Esophagus squamous epithelium (tissue), 5 donors: ENCODE measurements at places on chromosomes 1 and 21.

DNA sequence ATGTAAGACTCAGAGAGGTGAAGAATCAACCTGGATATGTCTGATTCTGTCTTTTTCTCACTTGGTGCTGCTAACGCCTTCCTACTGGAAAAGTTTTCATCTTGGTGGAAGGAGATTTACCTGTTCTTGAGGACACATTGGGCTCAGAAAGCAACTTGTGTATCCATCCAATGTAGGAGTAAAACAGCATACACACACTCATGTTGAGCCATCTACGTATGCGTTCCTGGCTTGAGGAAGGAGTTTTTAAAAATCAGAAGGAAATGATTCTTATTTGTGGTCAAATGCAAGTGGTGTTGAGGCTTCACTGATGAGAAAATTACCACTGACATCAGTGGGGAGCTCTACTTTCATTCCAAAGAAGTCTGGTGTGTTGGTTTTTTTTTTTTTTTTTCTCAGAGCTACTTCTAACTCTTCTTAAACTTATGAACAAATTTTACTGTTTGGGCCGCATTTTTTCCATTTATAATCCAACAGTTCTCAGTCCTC lies 25.6 kb downstream of the XCL2 start:
- DNase-seq, result no peak

DNA sequence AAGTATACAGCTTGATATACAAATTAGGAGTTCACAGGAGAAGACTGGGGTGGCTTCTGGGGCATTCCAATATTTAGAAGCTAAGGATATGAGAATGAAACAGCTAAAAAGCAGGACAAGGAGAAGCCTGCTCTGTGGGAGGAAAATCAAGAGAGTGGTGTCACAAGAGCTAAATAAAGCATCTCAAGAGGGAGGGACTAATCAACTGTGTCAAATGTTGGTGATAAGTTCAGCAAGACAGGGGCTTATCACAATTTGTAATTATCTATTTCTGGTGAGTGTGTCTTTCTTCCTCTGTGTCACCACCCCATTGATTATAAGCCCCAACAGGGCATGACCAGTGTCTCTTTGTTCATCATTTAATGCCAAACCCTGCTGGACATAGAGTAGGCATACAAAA lies 295.8 kb upstream of the DUSP10 start:
- no peak for DNase-seq

DNA sequence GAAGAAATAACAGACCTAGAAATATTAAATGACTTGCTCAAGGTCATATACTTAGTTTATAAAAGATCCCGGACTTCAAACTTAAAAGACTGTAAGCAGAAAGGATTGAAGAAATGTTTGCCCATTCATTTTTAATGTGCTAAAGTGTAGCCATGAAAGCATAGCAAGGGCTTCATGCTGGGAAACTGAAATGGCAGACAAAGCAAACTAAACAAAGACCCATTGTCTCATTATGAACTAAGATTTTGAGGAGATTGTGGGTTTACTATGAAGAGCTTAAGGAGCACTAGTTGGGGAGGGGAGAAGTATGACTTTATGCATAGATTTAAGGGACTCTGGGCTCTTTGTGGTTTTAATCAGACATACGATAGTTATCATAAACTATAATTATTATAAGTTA lies 26.3 kb downstream of the ADAMTS1 start:
- DNase-seq, result no peak

GRCh38 chr1:160971618-160972056 lies 17.0 kb upstream of the ITLN2 start:
- DNase-seq, result no peak

DNA sequence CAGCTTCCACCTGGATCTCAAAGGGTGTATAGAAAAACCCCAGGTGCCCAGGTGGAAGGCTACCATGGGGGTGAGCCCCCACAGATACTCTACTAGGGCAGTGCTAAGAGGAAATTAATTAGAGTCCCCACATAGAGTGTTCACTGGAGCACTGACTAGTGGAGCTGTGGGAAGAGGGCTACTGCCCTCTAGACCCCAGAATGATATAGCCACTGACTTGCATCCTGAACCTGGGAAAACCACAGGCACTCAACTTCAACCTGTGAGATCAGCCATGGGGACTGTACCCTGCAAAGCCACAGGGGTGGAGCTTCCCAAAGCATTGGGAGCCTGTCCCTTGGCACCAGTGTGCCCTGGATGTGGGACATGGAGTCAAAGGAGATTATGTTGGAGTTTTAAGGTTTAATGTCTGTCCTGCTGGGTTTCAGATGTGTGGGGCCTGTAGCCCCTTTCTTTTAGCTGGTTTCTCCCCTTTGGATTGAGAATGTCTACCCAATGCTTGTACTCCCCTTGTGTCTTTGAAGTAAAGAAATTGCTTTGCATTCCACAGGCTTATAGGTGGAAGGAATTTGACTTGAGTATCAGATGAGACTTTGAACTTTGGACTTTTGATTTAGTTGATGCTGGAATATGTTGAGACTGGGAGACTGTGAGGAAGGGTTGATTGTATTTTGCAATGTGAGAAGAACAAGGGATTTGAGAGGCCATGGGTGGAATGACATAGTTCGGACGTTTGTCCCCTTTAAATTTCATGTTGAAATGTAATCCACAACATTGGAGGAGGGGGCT lies 31.8 kb upstream of the CDC14A start:
- DNase-seq, result no peak

GRCh38 chr1:245605480-245606156 lies 450.8 kb downstream of the KIF26B start:
- no peak for DNase-seq

GRCh38 chr1:91900562-91900961 lies 14.6 kb upstream of the TGFBR3 start:
- DNase-seq, result no peak

- DNase-seq, result no peak
Observed at GRCh38 chr1:107690491-107690890, 274.5 kb downstream of the VAV3 start.

DNA sequence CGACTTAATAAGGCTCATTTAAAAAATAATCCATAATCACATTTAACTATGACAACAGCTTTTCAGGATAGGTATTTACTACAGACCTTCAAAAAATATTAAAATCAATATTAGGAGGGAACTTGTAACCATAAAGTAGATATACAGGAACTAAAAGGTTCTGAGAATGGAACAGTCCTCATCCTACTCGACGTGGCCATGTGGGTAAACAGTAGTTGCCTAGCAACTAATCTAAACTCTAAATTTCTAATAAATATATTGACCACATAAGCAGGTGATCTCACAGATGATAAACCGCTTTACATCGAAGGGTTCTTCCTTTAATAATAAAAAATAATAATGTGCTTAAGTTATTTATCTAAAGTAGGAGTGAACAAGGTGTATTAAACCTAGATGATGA lies 7.9 kb downstream of the AKT3 start:
- DNase-seq, result no peak

DNA sequence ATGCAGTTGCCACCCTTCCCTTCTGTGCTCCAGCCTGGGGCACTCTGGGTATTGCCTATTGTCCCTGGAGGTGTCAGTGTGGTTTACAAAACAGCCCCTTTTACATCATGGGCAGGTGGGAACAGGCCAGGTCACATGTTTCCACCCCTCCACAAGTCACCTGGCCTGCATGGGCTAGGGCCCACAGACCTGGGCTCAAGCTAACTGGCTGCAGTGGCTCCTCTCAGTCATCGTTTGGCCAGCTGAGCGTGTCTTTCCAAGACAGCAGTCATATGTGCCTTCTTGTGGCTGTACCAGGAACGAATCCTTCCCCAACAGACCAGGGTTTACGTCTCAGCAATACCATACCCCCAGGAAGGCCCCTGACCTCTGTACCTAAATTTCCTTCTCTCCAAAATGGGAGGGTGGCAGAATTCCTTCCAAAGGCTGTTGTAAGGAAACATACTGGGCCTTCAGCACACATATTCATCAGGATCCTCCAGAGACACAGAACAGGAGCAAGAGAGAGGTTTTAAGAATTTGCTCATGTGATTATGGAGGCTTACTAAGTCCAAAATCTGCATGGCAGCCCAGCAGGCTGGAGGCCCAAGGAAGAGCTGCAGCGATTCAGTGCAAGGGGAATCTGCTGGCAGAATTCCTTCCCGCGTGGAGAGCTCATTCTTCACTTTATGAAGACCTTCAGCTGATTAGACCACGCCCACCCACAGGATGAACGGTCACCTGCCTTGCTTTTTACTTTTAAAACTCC lies 10.6 kb upstream of the TAS1R2 start:
- DNase-seq, result no peak

DNA sequence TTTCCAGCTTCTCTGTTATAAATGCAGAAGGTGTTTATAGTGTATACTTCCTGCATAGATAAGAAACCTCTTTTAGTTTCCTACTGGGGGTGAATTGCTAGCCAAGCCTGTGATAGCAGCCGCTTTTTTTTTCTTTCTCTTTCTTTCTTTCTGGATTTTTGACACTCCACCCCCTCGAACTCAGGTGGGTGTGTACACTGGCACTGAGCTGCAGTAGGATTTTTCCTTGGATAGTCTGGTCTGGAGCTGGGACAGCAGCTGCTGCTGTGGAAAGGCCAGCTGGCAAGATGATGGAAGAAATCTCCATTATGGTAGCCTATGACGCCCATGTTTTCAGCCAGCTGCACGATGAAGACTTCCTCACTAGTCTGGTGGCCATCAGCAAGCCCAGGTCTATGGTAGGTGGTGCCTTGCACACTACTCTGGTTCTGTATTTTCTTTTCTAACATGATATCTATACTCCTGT lies 122.5 kb upstream of the CACYBP start:
- DNase-seq, result no peak

- DNase-seq, result no peak
Observed at GRCh38 chr1:183630748-183631147, 4.8 kb downstream of the ARPC5 start.

DNA sequence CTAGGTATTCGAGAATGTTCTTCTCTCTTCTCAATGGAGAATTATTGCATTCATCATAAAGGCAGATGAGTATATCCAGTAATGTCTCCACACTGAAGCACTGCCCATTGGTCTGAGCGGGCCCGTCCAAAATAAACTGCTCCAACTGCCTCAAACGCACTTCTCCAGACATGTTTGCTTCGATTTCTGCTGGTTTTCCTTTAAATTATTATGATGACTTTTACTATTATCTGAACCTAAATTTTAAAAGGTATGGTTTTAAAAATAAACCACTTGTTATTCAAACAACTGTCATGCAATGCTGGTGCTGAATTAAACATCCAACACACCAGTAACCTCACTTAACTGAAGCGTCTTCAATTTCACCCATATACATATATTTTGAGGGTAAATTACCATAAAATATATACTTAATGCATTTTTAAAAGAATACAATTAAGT lies 1.3 kb downstream of the CDC42BPA start:
- DNase-seq, result no peak

DNA sequence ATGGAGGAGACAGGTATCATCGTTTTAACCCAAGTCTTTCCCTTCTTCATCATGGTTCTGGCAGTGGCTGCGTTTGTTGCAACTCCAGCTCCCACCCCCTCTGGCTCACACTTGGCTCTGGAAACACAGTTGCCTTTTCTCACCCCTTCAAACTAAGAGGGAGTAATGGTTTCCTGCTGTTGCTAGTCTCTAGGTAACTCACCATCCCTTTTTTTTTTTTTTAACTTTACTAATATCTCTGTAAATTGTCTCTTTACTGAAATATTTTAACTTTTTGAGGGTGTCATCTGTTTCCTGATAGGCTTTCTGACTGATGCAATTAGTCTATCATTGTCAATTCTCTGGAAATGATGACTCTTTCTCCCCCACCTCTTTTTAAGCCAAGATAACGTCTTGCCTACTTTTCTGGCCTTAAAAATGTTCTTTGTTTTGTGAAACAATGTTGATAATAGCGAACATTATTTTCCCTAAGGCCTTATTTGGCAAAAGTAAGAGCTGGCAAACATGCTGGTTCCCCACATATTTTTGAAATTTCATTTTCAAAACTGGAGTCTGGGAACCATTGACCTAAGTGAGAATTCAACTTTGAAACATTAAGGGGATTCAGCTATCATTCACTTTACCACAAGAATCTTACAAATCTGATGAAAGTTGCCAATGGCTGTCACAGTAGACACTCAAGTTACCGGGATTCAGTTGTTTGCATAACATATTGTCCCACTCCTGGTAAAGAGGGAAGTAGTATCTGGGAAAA lies 85.3 kb downstream of the LEPR start:
- no peak for DNase-seq

GRCh38 chr1:64243757-64244080 lies 40.3 kb downstream of the UBE2U start:
- no peak for DNase-seq

GRCh38 chr1:235500971-235501540 lies 3.2 kb downstream of the B3GALNT2 start:
- no peak for DNase-seq

GRCh38 chr1:208273386-208274017 lies 29.3 kb upstream of the PLXNA2 start:
- no peak for DNase-seq

GRCh38 chr1:160608514-160608913 lies 29.2 kb upstream of the CD84 start:
- no peak for DNase-seq

GRCh38 chr21:14886001-14886400 lies 178.8 kb downstream of the NRIP1 start:
- no peak for DNase-seq

DNA sequence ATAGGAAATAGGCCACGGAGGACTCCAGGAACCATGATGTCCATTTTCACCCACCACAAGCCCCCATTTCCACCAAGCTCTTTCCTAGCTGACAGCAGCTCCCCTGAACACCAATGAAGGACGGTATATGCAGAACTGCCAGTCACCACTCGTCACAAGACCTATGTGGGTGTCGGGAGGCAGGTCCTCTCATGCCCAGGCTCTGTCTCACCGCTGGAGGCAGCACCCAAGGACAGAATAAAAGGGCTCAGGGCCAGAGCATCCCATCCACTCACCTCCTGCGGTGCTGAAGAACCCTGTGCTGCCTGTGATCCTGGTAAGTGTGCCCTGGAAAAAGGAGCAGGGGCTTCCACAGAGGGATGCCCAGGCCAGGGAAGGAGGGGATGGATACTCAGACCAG lies at the start of gene LCE1F:
Gene LCE1F (plus strand): TSS at position 266 of the 400 bp plus-strand sequence. CDS start 1,232 bp downstream, outside the sequence.
- no peak for DNase-seq

DNA sequence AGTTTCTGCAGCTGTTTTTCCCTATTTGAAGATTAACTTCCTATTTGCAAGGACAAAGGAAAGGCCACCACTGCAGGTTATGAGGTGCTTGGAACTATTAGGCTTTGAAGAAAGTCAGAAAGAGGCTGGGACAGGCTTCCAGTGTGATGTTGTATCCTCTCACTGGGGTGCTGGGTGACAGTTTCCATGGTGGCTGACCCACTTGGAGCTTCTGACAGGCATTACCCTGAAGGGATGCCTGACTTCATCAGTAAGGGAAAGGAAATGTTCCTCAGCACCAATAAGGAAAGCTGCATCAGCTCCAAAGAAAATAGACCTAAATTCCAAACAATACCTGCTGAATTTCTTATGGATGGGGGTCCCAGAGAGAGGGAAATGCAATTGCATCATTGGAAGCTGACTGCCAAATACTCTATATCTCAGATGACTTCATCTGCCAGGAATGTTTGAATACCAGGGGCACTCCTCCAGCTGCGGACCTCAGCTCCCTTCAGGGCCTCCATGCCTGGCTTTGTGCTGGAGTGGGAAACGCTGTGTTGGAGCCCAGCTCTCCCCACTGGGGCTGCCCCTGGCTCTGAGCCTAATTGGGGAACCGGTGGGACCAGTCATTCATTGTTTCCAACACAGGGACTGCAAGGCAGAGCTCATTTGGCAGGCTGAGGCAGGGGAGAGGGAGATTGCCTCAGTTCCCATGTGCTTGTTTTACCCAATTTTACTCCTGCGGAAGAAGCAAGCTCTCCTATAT lies 76.6 kb downstream of the RGL1 start:
- no peak for DNase-seq
